ENCODE measurements at places on chromosomes 11 and 22. TPM values are rescaled to one million over a fixed set of nuclear protein-coding genes. Genes with fewer than 3 reads are reported as not detected.

SREBF2 gene
- 87.1 TPM for total RNA-seq

CD6 gene
- 196 TPM for total RNA-seq

CABP4 gene
- total RNA-seq, result 0.83 TPM

NXPE4 gene
- not detected for total RNA-seq

CNTN5 gene
- total RNA-seq, result not detected

MICALL1 gene
- 11.8 TPM for total RNA-seq

TIGD3 gene
- 1.4 TPM for total RNA-seq

IGF2 gene
- total RNA-seq, result 8.2 TPM

PHF21B gene
- 1.1 TPM for total RNA-seq

PTPRJ gene
- 21.5 TPM for total RNA-seq

GRCh38 chr11:100681064-100681502, 6.0 kb upstream of the ARHGAP42 start:
- H3K4me3 ChIP-seq, result no peak overlapping the region
- peaks cover 1% of the 10 kb centered on the region for H3K27me3 ChIP-seq
- no peaks in the 10 kb centered on the region for H3K36me3 ChIP-seq
- no peak overlapping the region for H3K27ac ChIP-seq
- DNase-seq, result peak; percentile 63

GRCh38 chr11:12785901-12786300, 111.7 kb downstream of the TEAD1 start:
- H3K27ac ChIP-seq, result no peak overlapping the region
- DNase-seq, result no peak
- H3K4me3 ChIP-seq, result no peak overlapping the region
- H3K36me3 ChIP-seq, result no peaks in the 10 kb centered on the region

DNA sequence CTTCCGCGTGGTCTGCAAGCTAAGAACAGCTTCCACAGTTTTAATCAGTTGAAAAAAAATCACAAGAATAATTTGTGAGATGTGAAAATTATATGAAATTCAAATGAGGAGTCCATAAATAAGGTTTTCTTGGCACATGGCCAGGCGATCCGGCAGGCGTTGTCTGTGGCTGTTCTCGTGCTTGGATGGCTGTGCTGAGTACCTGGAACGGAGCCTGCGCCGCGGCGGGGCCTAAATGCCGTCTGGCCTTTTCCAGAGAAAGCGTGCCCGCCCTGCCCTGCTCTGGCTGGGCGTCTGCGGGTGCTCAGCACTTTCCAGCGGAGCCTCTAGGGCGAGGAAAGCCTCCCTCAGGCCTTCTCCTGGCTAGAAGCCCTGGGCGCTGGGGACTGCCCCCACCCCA, 41.8 kb downstream of the OSBPL5 start:
- DNase-seq, result no peak
- H3K4me3 ChIP-seq, result no peak overlapping the region
- no peak overlapping the region for H3K27ac ChIP-seq

DNA sequence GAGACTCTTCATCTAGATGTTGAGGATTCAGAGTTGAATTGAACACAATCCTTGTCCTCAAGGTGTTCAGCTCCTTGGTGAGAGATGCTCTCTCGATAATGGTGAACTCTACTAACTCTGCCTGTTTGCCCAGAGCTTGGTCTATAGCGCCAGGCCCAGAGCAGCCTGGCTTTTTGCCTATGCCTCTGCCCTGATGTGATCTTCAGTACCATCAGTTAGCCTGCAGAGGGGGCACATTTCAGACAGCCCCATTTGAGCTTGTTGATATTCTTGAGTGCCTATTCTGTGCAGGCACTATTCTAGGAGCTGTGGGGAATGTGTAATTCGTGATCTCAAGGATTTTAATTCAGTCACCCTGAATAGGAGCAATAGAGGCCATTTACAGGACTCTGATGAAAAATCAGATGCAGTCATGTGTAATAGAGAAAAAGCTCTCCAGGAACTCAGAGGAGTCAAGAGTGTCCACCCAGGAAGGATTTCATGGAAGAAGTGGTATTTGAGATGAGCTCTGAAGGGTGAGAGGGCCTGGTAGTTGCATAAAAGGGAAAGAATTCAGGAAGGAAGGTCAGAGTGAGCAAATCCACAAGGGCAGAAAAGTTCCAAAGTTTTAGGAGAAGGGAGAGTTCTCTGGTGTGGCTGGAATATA, 19.3 kb downstream of the GTPBP1 start:
- H3K27ac ChIP-seq, result peak overlapping the region; percentile 7
- no peaks in the 10 kb centered on the region for H3K4me1 ChIP-seq
- H3K36me3 ChIP-seq, result peaks cover 56% of the 10 kb centered on the region
- no peak overlapping the region for H3K4me3 ChIP-seq
- no peaks in the 10 kb centered on the region for H3K27me3 ChIP-seq

- no peaks in the 10 kb centered on the region for H3K36me3 ChIP-seq
- DNase-seq, result no peak
- no peak overlapping the region for H3K27ac ChIP-seq
- no peaks in the 10 kb centered on the region for H3K4me1 ChIP-seq
Observed at GRCh38 chr11:8858808-8859207, 52.2 kb upstream of the AKIP1 start.

GRCh38 chr11:77088236-77089003, 14.2 kb upstream of the OMP start:
- H3K4me3 ChIP-seq, result no peak overlapping the region
- H3K27ac ChIP-seq, result no peak overlapping the region
- no peaks in the 10 kb centered on the region for H3K27me3 ChIP-seq
- H3K4me1 ChIP-seq, result peaks cover 5% of the 10 kb centered on the region
- no peaks in the 10 kb centered on the region for H3K36me3 ChIP-seq
- DNase-seq, result no peak

- no peaks in the 10 kb centered on the region for H3K36me3 ChIP-seq
- peaks cover 16% of the 10 kb centered on the region for H3K4me1 ChIP-seq
- DNase-seq, result no peak
- no peak overlapping the region for H3K4me3 ChIP-seq
- H3K27ac ChIP-seq, result peak overlapping the region; percentile 76
- H3K27me3 ChIP-seq, result peaks cover 7% of the 10 kb centered on the region
Observed at GRCh38 chr11:110373051-110373702, 56.6 kb upstream of the FDX1 start.

GRCh38 chr11:66820381-66820780, 22.9 kb upstream of the RCE1 start:
- no peak for DNase-seq
- no peaks in the 10 kb centered on the region for H3K27me3 ChIP-seq
- no peaks in the 10 kb centered on the region for H3K4me1 ChIP-seq
- no peak overlapping the region for H3K4me3 ChIP-seq
- no peak overlapping the region for H3K27ac ChIP-seq

DNA sequence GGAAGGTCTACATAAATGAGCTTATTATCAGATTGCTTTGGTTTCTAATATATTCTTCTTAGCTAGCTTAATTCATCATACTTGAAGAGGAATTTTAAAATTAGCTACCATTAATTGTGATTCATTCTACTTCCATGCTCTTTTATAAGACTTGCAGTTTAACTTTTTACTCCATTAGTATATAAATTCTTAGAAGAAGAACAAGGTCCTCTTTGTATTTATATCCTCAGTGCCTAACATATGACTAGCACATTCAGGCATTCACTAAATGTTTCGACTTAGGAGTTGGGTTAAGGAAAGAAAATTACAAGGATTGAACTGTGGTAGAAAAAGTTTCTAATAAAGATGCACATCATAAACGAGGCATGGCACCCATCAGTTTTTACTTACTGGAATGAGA, 1135.5 kb downstream of the JRKL start:
- H3K4me3 ChIP-seq, result no peak overlapping the region
- no peak for DNase-seq
- no peaks in the 10 kb centered on the region for H3K36me3 ChIP-seq
- H3K27me3 ChIP-seq, result no peaks in the 10 kb centered on the region
- no peak overlapping the region for H3K27ac ChIP-seq

GRCh38 chr22:47801541-47802245, 1039.2 kb downstream of the TBC1D22A start:
- DNase-seq, result no peak
- H3K4me1 ChIP-seq, result no peaks in the 10 kb centered on the region
- no peak overlapping the region for H3K4me3 ChIP-seq
- no peaks in the 10 kb centered on the region for H3K36me3 ChIP-seq

DNA sequence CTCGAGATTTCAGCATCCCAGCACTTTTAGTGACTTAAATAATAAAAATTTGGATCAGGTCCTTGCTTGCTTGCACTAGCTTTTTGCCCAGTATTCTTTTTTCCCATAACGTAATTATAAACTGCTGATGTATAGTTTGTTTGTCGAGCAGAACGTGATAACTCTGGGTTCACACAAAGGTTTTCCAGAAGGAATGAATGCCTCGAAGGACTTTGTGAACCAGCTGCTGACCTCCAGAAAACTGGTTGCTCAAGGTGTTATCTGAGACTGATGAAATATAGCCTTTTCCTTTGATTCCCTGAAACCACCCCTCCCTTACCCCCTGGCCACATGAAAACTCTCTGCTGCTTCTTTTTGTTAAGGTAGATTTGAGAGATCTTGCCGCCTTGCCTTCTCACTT, 229.1 kb upstream of the CARD18 start:
- peaks cover 3% of the 10 kb centered on the region for H3K27me3 ChIP-seq
- no peaks in the 10 kb centered on the region for H3K36me3 ChIP-seq
- no peak for DNase-seq
- H3K27ac ChIP-seq, result no peak overlapping the region
- H3K4me1 ChIP-seq, result no peaks in the 10 kb centered on the region

DNA sequence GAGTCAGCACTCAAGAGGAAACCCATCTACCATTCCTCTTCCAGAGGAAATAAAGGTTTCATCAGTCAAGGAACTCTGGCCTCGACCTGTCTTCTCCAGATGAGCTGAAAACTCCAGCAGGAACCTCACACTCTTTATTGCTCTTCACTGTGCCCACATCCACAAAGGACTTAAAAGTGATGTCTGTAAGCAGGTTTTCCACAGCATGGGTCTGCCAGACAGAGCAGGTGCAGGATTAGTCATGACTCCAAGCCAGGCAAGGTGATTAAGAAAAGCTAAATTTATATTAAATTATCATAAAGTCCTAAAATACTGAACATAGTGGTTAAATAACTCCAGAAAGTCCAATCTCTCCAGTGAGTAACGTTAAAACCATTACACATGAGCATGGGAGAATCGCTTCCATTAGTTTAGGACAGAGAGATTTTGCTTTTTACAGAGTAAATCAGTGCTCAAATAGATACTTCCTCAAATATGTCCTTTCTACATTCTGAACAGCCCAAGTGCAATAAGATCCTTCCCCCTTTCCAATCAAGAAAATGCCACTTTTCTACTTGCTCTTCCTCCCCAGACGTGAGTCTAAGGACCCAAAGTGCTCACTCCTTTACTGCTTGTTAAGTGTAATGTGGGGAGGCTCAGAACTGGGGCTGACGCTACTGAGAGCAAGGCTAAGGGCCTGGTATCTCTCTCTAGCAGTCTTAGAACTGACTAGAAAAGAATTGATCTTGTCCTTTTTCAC, 10.7 kb upstream of the CKAP5 start:
- no peak overlapping the region for H3K27ac ChIP-seq
- H3K36me3 ChIP-seq, result no peaks in the 10 kb centered on the region
- DNase-seq, result no peak
- no peaks in the 10 kb centered on the region for H3K4me1 ChIP-seq
- H3K4me3 ChIP-seq, result no peak overlapping the region

DNA sequence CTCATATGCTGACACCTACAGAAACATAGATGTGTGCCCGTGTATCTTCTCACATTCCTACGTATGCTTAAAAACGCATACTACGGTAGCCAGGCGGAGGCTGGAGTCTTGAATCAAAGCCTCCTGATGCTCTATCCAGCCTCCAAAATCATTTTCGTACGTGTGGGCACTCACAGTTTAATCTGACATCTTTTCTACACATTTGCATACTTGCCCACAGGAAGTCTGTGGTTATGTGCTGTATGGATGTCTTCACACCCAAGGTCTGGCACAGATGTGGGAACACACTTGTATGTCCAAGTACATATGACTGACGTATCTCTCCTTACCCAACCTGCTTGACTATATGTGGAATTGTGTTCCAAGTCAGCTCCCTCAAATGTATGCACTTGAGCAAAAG, 561.8 kb upstream of the CADM1 start:
- H3K27ac ChIP-seq, result no peak overlapping the region
- peaks cover 10% of the 10 kb centered on the region for H3K27me3 ChIP-seq
- no peaks in the 10 kb centered on the region for H3K36me3 ChIP-seq

GRCh38 chr11:2995893-2996554, 3.9 kb upstream of the NAP1L4 start:
- no peak overlapping the region for H3K4me3 ChIP-seq
- H3K27ac ChIP-seq, result no peak overlapping the region
- peaks cover 11% of the 10 kb centered on the region for H3K36me3 ChIP-seq
- no peaks in the 10 kb centered on the region for H3K27me3 ChIP-seq
- DNase-seq, result no peak

DNA sequence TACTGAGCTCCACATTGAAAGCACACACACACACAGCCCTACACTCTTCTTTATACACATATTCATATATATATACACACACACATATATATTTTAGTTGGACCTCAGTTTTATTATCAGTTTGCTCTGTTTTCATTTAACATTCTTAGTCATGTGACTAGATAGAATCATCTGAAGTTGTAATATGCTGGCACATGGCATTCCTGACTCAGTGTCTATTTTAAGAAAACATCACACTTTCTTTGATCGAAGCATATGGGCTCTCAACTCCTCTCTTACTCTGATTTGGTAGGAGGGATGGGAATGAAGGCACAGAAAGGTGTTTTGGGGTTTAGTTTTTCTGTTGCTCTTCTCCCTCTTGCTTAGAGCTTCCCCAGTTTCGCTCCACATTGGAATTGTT, 24.8 kb downstream of the AMOTL1 start:
- no peak overlapping the region for H3K27ac ChIP-seq
- H3K4me3 ChIP-seq, result no peak overlapping the region
- H3K4me1 ChIP-seq, result no peaks in the 10 kb centered on the region
- H3K27me3 ChIP-seq, result peaks cover 3% of the 10 kb centered on the region
- H3K36me3 ChIP-seq, result no peaks in the 10 kb centered on the region
- DNase-seq, result no peak

GRCh38 chr11:2261436-2262230, 8.8 kb downstream of the ASCL2 start:
- no peak overlapping the region for H3K4me3 ChIP-seq
- H3K4me1 ChIP-seq, result peaks cover 14% of the 10 kb centered on the region
- H3K36me3 ChIP-seq, result no peaks in the 10 kb centered on the region
- DNase-seq, result no peak

- no peak overlapping the region for H3K4me3 ChIP-seq
- DNase-seq, result peak; percentile 64
- H3K27me3 ChIP-seq, result no peaks in the 10 kb centered on the region
- peaks cover 24% of the 10 kb centered on the region for H3K4me1 ChIP-seq
Observed at GRCh38 chr11:6414874-6415328, 4.0 kb downstream of the APBB1 start.
